ENCODE measurements at places on chromosomes 1 and 21.

GRCh38 chr1:45610589-45611226 lies 13.1 kb downstream of the CCDC17 start:
- DNase-seq, result no peak

DNA sequence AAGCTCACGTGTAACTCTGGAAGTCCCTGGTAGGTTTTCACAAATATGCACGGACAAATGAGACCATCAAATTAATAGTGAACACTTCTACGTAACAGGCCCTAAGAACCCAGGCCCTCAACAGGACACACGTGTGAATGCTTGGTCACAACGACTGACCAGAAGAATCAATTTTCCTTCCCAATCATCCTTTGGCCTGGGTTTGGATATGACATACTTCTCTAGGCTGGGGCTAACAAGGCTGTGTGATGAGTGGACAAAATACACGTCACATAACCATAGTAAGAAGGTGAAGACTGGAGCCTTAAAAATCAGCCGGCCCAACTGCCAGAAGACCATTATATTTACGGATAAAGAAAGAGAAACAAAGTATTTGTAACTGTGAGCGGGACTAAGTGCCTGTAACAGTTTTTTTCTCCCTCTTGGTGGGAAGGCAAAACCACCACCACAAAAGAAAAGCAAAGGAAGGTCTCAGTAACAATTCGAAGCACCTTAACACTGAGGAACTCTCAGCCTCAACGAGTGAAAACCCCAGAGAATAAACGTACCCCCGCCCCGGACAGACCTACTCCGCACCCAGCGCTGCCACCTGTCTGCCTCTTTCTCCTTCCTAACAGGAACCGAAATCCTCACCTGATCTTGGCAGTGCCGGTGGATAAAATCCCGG lies 450 bp downstream of the SDE2 start:
- peak; percentile 43 for DNase-seq

DNA sequence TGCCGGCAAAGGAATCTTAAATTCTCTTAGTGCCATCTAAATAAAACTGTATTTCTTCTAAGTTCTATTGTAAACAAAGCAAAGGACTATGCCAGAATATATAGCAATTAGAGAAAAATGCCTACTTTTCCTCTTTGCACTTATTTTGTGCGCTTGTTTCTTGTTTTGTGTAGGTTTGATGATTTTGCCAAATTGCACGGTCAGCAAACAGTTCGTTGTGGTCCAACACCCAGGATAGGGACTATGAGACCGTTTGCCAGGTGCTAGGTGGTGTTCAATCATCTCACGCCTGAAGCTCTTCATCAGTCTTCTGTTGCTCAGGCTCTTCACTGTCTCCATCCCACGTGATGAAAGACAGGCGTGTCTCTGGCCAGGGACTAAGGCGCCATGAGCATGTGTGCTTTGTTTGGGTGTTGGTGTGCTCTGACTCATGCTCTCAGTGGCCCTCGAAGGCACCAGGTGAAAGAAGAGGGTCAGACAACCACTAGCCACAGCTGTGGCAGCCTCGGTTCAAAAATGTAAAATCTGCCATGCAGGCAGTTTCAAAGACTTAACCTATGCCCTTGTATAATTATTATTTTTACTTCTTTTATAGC lies 36.9 kb upstream of the KCNE1 start:
- DNase-seq, result no peak

DNA sequence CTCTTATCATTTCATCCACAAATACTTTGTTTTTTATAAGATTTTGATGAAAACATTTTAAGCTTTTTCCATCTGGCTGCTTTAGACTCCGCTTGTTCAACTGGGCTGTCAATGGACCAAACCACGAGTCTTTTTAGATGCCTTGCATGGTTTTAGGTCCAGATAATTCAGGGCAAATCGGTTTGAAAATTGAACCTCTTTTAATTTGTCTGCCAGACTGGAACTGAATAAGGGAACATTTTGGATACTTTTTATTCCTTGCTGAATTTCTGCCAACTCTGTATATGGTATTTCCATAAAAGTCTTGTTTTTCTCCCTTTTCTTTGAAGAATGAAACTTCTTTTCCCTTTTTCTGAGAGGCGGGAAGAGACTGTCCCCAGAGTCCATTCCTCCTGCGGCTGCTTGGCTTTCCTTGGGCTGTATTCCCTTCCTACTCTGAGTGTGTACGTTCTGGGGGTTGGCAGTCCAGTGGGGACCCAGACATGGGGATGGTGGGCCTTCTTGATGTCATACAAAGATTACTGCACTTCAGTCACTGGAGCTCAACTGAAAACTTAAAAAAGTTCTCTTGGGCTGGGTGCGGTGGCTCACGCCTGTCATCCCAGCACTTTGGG lies 46.5 kb upstream of the CNN3 start:
- peak; percentile 48 for DNase-seq
